Thyroid gland (tissue), 4 donors: ENCODE measurements at places on chromosomes 4 and X. TPM values are rescaled to one million over a fixed set of nuclear protein-coding genes. Genes with fewer than 3 reads are reported as not detected.

GRCh38 chr4:83112231-83112630 lies 2.3 kb downstream of the PLAC8 start:
- DNase-seq = no peak

DNA sequence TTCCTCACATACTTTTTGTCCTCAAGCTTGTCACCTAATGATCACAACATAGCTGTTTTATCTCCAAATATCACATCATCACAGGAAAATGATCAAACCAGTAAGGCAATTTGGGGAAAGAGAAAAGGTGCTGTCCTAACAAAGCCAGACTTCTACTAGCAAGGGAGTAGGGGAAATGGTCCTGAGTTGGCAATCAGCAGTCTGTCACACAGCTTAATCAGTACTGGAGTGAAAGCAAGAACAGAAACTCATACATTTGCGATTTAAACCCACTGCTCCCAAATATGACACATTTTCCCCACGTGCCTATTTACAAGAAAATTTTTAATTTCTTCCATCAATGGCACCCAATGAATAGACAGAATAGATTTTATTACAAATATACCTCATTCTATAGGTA lies 546.8 kb upstream of the FMR1 start:
- DNase-seq = no peak

- no peak for DNase-seq
These were observed 659.9 kb upstream of the AGA start for GRCh38 chr4:178102139-178102538.

- DNase-seq = no peak
These were observed 162.6 kb downstream of the BMPR1B start for GRCh38 chr4:94920369-94920768.

The CNGA1 gene
- 0.94 TPM for total RNA-seq

The TSPYL2 gene
- 52.9 TPM for total RNA-seq
